A673 (cell line): ENCODE measurements at places on chromosomes 16 and 17. TPM values are rescaled to one million over a fixed set of nuclear protein-coding genes. Genes with fewer than 3 reads are reported as not detected.
A peak's percentile ranks its signal among the peaks of the same experiment; 100 is the strongest.

DNA sequence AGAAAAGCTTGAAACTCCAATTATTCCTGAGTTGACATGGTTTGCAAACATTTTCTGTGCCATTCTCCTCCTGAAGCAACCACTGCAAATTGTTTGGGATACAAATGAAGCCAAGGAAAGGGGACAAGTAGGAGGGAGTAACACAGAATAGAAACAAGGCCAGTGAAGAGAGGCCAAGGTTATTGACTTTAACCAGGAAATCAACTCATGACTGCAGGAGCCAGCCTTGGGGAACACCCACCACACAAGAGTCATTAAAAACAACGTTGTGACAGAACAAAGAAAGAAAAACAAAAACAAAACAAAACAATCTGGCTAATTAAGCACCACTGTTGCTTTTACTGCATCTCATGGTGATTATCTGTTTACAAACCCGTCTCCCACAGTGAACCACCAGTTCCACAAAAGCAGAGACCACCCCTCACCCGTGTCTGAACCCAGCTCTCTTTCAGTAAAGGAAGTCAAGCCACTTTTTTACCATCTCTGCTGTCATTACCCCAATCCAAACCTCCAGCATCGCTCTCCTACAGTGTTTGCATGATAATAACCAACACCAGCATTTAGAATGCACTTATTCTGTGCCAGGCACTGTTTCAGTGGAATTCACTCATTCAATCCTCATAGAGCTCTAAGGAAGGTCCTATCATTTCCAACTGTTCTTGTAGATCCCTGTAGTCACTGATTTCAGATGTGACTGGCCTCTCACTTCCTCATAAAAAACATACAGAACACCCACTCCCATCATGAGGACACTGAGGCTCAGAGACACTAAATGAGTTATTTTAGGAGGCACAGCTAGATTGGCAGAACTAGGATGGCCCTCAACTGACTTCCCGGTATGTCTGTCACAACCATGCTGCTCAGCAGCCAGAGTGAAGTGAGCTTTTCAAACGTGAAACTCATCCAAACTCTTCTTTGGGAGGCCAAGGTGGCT, 2.0 kb downstream of the ZDHHC1 start:
- no peak overlapping the region for H3K4me3 ChIP-seq
- H3K36me3 ChIP-seq, result no peaks in the 10 kb centered on the region
- H3K27me3 ChIP-seq, result no peaks in the 10 kb centered on the region

- H3K4me1 ChIP-seq, result no peaks in the 10 kb centered on the region
- H3K27ac ChIP-seq, result no peak overlapping the region
- H3K4me3 ChIP-seq, result no peak overlapping the region
- no peaks in the 10 kb centered on the region for H3K27me3 ChIP-seq
Observed at GRCh38 chr16:78744099-78744498, 644.6 kb downstream of the WWOX start.

DNA sequence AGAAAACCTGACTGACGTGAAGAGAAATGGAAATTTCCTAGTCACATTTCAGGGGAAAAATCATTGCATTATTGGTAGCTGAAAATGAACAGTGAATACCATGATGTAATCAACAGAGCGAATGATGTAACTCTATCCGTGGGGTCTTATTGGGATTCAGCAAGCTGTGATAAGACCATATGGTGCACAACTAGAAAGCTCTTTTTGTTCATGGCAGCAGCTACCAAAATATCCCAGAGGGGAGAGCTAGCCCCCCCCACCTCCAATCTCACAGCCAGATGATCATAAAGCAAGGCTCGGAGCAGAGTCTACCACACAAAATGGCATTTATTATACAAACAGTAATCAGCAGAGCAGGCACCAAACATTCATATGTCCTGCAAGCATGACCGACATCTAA, 22.2 kb upstream of the DNAH17 start:
- H3K36me3 ChIP-seq, result no peaks in the 10 kb centered on the region
- H3K4me1 ChIP-seq, result peaks cover 12% of the 10 kb centered on the region
- DNase-seq, result peak; percentile 39
- no peak overlapping the region for H3K4me3 ChIP-seq

DNA sequence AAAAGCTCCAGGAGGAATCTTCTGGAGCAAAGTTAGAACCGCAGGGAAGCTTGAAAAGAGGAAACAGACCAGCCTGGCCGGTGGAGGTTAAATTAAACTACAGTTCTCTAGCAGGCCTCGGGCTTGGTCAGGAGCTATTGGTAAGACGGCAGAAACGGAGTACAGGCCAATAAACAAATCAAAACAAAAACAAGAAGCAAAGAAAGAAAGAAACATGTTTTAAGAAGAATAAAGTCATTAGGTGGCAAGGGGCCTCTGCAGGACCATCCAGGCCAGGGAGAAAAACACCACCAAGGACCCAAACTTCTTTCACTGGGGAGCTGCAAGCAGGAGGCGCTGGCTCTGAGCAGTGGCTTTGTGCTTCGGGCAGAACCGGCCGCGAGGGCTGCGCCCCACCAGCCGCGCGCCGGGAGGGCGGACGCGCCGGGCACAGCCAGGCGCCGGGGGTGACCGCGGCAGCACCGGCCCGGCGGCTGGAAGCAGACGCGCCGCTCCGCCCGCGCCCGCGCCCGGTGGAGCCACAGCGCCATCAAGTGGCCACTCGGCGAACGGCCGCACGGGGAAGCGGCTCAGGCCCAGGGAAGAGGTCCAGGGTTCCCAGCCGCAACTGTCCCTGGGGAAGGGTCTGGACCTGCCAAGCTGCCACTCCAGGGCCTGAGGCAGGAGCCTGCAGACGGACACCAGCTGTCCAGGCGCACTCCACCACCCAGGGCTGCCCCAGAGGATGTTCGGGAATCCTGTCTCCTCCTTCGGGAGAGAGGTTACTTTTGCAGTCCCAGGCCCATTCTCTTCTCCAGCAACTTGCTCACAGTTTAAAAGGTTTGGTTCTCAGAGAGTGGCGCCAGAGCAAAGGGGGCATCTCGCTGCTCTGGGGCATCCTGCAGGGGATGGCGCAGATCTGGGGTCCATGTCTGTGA, 419.4 kb downstream of the SOX9 start:
- H3K36me3 ChIP-seq, result no peaks in the 10 kb centered on the region
- peak overlapping the region; percentile 8 for H3K4me3 ChIP-seq
- H3K27ac ChIP-seq, result no peak overlapping the region
- peaks cover 8% of the 10 kb centered on the region for H3K4me1 ChIP-seq

DNA sequence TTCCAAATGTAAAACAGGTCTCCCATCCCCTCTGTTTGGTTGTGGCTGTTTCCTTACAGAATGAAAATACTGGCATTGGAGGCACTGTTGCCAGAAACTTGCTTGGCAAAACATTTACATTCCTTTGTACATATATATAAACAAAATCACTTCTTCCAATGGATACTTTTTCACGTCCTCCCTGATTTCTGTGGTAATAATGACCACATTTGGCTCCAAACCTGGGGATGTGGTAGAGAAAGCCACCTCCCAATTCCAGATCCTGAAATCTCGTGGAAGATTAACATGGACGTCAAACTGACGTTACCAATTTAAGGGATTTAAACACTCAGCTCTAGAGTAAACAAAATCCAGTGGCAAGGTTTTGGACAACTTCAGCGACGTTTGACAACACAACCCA, 370.8 kb upstream of the ZFHX3 start:
- no peaks in the 10 kb centered on the region for H3K36me3 ChIP-seq
- no peak for DNase-seq
- H3K4me3 ChIP-seq, result no peak overlapping the region
- H3K4me1 ChIP-seq, result no peaks in the 10 kb centered on the region
- H3K27ac ChIP-seq, result no peak overlapping the region
- peaks cover 46% of the 10 kb centered on the region for H3K27me3 ChIP-seq

DNA sequence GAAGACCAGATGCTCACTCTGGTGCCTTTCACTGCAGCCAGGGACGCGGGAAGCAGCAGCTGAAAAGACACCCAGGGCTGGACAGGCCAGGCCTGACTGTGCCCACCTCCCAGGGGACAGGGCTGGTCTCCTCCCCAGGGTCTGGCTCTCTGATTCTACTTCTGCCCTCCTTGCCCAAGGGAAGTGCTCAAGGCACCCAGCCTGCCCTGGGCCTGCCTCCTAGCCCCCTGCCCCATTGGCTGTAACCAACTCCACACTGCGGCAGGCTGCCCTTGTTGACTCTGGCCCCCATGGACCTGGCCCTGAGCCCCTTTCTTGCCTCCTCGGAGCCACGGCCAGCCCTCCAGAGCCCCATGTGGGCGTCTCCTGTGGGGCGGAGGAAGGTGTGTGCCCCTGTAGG, 212.5 kb downstream of the NTN1 start:
- H3K27me3 ChIP-seq, result no peaks in the 10 kb centered on the region
- no peak overlapping the region for H3K4me3 ChIP-seq
- no peak overlapping the region for H3K27ac ChIP-seq
- no peaks in the 10 kb centered on the region for H3K36me3 ChIP-seq
- peaks cover 11% of the 10 kb centered on the region for H3K4me1 ChIP-seq
- no peak for DNase-seq

The SALL1 gene
- total RNA-seq, result 24.8 and 28.1 TPM in 2 replicates

DNA sequence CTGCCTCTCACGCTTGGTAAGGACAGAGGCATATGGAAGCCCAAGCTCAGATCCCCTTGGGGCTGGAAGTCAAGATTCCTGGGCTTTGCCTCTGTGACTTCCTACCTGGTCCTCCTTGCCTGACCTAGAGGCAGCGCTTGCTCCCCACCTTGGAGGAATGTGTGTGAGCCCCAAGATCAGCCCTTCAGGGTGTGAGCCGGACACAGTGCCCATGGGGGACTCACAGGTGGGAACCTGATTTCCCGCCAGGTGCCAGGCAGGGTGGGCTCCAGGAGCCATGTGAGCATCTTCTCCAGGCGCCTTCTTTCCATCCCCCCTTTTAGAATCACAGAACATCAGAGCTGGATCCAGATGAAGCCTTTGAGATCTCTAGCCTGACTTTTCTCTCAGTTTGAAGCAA, 10.2 kb downstream of the CD300LG start:
- no peak overlapping the region for H3K27ac ChIP-seq
- H3K27me3 ChIP-seq, result no peaks in the 10 kb centered on the region
- H3K4me1 ChIP-seq, result no peaks in the 10 kb centered on the region
- no peaks in the 10 kb centered on the region for H3K36me3 ChIP-seq

The KLHL10 gene
- not detected in 2 replicates for total RNA-seq

The TEN1 gene
- 13.3 and 16.2 TPM in 2 replicates for total RNA-seq

DNA sequence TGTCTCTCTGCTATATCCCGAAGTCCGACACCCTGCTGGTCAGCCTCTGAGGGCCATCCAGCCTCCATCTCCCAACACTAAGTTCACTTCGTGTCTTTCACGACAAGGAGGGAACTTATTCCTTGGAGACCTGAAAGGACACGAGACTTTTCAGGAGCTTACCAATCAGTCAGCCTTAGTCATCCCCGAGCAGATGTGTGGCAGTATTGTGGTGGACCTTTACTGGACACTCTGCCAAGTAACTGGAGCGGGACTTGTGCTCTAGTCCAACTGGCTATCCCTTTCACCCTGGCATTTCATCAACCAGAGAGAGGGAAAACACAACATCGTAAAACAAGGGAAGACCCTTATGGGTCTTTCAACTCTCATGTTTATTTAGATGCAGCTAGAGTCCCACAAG, 87.1 kb downstream of the EMP2 start:
- H3K27me3 ChIP-seq, result no peaks in the 10 kb centered on the region
- H3K4me1 ChIP-seq, result no peaks in the 10 kb centered on the region
- DNase-seq, result no peak
- no peaks in the 10 kb centered on the region for H3K36me3 ChIP-seq
- no peak overlapping the region for H3K4me3 ChIP-seq

The MTSS2 gene
- total RNA-seq, result 47.6 and 54.8 TPM in 2 replicates

GRCh38 chr16:67736858-67737257, 17.7 kb upstream of the GFOD2 start:
- no peaks in the 10 kb centered on the region for H3K27me3 ChIP-seq
- no peak overlapping the region for H3K27ac ChIP-seq
- no peak overlapping the region for H3K4me3 ChIP-seq

The CES3 gene
- 3.0 and 3.9 TPM in 2 replicates for total RNA-seq

DNA sequence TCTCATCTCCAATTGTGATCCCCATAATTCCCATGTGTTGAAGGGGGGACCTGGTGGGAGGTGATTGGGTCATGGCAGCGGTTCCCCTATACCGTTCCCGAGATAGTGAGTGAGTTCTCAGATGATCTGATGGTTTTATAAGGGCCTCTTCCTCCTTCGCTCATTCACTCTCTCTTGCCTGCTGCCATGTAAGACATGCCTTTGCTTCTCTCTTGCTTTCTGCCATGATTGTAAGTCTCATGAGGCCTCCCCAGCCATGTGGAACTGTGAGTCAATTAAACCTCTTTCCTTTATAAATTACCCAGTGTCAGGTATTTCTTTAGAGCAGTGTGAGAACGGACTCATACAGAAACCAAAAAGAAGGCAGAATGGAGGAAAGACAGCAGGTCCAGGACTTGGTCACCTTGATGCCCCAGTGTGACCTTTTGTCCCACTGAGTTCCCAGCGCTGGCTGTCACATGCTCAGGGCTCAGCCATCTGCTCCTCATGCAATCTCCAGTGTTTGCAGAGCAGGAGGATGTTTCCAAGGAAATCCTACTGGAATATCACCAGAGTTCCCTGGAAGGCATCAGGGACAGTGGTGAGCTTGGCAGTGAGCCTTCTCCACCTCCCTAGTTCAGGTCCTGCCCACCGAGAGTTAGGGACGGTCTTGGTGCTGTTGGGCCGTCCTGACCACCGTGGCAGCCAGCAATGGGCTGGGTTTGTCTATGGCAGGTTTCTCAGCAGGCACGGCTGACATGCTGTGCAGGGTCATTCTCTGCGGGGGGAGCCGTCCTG, 96.7 kb downstream of the SEC14L1 start:
- no peak for DNase-seq
- H3K4me3 ChIP-seq, result no peak overlapping the region
- H3K27ac ChIP-seq, result no peak overlapping the region
- peaks cover 44% of the 10 kb centered on the region for H3K4me1 ChIP-seq
- H3K36me3 ChIP-seq, result no peaks in the 10 kb centered on the region

DNA sequence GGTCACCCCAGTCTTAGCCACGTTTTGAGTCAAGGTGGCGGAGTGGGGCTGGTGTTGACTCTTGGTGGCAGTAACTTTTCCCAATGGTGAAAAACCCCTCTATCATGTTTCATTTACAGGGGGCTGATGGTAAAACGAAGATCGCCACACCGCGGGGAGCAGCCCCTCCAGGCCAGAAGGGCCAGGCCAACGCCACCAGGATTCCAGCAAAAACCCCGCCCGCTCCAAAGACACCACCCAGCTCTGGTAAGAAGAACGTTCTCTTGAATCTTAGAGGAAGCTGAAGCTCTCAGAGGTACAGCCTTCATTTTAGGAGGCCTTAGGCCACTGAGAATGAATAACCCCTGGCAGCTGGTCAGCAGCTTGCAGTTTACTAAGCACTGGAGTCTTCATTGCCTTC, 7.7 kb upstream of the STH start:
- no peak overlapping the region for H3K4me3 ChIP-seq
- no peaks in the 10 kb centered on the region for H3K27me3 ChIP-seq
- H3K4me1 ChIP-seq, result no peaks in the 10 kb centered on the region
- H3K36me3 ChIP-seq, result no peaks in the 10 kb centered on the region
- no peak overlapping the region for H3K27ac ChIP-seq

- no peak overlapping the region for H3K27ac ChIP-seq
- peaks cover 81% of the 10 kb centered on the region for H3K36me3 ChIP-seq
- no peaks in the 10 kb centered on the region for H3K4me1 ChIP-seq
- no peaks in the 10 kb centered on the region for H3K27me3 ChIP-seq
Observed at GRCh38 chr16:57786632-57787518, 15.4 kb downstream of the KIFC3 start.

DNA sequence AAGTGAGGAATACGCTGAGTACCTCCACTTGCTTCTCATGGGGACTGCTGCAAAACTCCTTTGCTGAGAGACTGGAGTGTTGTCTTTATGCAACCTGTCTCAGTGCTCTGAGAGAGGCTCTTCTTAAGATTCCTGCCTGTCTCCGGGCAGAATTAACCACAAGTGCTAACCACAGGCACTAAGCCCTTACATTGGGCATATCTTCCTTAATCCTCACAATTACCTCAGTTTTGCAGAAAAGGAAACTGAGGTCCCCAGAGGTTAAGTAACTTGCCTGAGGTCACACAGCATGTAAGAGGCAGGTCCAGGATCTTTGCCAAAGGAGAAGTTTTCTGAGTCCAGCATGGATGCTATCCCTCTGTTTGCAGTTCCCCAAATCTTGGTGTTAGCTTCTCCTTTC, 86.0 kb downstream of the GP2 start:
- H3K4me3 ChIP-seq, result no peak overlapping the region
- DNase-seq, result no peak
- no peaks in the 10 kb centered on the region for H3K4me1 ChIP-seq
- H3K36me3 ChIP-seq, result no peaks in the 10 kb centered on the region
